HT1080 (cell line): ENCODE measurements at places on chromosomes 16 and 17.

GRCh38 chr17:36127911-36128310, 24.3 kb downstream of the CCL4 start:
- DNase-seq, result no peak

DNA sequence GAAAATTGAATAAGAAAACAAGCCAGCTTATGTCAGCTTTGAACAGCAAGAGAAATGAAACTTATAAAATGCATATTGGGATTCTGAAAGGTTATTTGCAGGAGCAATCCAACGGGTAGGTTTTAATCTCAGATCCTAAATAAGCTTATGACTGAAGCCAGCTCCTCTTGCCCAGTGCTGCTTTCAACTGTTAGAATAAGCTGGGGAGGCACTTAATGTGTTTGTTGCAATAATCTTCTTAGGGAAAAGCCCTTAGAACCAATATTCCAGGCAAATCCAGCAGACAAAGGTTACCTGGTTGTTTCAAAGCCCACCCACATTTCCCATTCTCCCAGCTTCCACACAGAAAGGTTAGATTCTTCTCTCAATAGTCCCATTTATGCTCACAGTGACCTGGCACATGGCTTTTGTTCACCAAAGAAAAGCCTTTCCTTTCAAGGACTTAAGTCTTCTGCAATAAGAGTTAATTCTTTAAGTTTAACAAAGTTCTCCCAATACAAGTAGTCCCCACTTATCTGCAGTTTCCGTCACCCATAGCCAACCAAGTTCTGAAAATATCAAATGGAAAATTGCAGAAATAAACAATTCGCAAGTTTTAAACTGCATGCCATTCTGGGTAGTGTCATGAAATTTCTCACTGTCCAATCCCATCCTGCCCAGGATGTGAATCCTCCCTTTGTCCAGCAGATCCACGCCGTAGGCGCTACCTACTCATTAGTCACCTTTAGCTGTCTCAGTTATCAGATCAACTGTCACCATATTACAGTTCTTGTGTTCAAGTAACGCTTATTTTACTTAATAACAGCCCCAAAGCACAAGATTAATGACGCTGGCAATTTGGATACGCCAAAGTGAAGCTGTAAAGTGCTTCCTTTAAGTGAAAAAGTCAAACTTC, 5.9 kb downstream of the TEX2 start:
- peak; percentile 37 for DNase-seq

- DNase-seq, result no peak
Measured at GRCh38 chr17:69950701-69951418, 124.2 kb upstream of the KCNJ16 start.

GRCh38 chr16:3645108-3645503, 9.4 kb upstream of the DNASE1 start:
- no peak for DNase-seq

DNA sequence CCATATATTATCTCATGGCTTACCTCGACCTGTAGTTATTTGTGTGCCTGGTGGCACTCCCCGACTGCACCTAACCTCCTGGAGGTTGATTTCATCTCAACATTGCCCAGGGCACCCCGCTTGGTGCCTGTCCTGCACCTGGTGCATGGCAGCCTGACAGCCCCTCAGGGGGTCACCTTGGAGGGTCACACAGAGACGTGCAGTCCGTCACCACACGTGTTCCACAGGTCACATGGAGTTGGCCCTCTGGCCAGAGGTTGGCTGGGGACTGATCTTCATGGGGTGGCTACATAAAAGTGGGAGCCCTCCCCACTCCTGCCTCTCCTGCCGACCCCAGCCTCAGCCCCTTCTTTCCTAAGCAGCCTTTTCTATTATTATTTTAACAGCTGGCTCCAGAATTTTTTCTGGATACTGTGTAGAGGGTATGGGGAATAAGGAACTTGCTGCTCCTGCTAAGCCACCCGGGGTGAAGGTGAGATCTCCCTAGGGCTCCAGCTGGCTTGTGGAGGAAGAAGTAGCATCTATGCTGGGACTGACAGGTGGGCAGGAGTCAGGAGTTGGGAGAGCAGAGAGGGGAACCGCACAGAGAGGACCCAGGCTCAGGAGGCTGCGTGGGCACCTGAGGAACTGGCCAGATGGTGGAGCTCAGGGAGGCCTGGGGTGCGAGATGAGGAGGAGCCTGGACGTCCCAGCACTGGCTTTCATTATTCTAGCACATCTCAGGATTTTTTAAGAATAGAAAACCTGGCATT, 12.5 kb upstream of the NKD1 start:
- no peak for DNase-seq

DNA sequence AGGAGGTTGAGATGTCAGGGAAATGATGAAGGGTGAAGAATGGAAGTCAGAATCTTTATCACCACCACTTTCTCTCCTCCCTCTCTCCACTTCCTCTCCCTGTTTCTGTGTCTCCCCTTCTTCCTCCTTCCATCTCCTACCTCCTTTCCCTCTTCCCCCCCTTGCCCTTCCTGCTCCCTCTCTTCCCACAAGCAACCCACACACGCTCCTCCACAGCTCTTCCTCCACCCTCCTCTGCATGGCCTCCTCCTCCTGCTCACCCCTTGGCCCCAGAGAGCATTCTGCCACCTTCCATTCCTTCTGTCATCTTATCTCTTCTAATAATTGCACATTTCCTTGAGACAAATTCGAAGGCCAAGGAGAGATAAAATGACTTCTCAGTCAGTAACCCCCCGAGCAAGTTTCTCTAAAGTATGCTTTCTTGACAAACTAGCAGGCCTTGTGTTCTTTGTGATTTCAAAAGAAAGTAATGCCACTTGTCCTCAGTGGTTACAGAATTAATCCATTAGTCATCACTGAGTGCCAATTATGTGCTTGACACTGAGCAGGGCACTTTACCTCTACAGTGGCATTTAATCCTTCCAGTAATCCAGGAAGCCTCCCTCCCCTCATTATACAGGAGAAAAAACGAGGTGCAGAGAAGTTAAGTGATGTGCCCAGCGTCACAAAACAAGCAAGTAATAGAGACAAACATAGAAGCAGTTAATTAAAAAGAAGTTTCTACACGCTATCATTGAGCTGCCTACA, 72.3 kb upstream of the CCL1 start:
- DNase-seq, result no peak

GRCh38 chr17:50602836-50603235, 31.8 kb upstream of the ABCC3 start:
- DNase-seq, result no peak

DNA sequence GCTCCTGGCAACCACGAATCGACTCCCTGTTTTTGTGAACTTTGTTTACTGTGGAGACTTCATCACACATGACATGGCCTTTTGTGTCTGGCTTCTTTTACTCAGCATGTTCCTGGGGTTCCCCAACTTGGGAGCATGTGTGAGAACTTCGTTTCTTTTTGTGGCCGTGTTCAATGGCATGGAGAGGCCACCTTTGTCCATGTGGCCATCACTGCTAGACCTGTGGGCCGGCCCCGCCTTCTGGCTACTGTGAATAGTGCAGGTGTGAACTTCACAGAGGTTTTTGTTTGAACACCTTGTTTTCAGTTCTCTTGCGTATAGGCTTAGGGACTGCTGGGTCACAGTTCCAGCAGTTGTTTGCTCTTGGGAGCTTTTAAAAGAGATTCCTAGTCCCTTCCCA, 5.7 kb upstream of the SLC38A8 start:
- no peak for DNase-seq

GRCh38 chr16:82987767-82988166, 361.0 kb downstream of the CDH13 start:
- DNase-seq, result peak; percentile 70

DNA sequence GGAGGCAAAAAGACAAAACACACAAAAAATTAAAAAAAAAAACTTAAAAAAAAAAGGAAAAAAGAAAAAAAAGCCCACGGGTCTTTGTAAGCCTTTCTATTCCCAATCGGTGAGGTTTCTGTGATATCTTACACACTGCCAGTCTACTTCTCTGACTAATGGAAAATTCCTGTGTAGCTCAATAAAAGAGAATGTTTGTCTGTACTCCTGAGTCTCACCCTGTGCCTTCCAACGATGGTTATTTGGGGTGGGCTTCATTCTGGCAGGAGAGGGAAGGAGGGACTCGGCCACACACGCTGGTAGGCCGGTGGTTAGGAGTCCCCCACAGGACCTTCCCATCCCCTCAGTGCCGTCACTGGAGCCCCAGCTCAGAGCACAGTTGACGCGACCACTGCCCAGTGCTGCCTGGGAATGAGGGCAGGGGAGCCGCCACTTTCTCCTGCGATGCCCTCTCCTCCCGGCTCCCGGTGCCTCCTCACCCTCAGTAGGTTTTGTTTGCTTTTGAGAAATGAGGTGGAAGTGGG, 68.0 kb downstream of the AMFR start:
- DNase-seq, result no peak

DNA sequence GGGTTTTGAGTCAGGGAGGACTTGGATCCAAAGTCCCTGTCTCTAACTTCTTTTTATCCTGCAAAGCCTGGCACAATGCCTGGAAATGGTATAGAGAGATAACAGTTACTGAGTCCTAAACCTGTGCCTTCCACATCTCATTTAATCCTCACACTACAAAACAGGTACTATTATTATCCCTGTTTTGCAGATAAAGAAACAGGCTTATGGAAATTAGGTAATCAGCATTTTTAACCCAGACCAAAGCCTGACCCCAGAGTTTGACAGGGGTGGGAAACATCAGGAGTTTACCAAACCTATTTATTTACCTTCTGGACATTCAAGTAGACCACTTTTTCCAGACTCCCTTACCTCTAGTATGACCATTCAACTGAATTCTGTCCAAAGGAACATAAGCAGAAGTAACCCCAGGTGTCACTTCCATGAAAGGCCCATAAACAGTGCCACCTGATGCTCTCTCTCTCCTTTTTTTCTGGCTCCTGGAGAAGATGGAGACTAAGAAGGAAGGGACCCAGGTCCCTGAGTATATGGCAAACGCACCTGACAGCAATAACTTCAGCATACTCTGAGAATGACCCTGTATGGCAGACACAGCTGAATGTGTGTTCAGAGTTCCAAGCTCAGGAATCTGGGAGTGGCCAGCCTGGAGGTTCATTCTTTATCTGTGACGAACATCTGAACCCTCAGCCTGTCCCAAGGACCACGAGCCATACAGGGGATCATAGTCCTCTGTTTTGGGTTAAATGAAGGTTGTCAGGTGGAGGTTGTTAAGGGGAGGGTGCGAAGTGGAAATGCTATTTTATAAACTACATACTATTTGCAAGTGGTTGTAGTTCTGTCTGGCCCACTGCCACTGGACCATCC, 62.7 kb downstream of the HLF start:
- DNase-seq, result no peak

GRCh38 chr16:79412783-79413225, 187.7 kb downstream of the MAF start:
- no peak for DNase-seq
